ENCODE measurements at places on chromosomes 12 and 14.

DNA sequence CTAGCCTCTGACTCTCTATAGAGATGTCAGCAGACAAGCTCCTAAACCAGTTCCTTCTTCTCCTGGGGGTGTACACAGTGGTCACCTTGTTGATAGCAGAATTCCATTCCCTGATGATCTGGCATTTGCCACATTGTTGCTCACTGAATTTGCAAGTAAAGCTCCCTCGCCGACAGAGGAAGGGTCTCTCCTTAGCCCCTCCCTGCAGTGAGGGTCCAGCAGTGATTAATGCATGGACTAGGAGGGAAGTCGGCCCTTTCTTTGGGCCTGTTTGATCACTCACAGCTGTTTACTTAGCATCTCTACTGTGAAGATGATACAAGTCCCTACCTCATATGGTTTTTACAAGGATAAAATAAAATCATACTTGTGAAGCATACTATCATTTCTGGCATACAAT lies 23.3 kb upstream of the APPL2 start:
- DNase-seq, result no peak

- no peak for DNase-seq
Measured at GRCh38 chr12:26088998-26089397, 35.8 kb downstream of the BHLHE41 start.

DNA sequence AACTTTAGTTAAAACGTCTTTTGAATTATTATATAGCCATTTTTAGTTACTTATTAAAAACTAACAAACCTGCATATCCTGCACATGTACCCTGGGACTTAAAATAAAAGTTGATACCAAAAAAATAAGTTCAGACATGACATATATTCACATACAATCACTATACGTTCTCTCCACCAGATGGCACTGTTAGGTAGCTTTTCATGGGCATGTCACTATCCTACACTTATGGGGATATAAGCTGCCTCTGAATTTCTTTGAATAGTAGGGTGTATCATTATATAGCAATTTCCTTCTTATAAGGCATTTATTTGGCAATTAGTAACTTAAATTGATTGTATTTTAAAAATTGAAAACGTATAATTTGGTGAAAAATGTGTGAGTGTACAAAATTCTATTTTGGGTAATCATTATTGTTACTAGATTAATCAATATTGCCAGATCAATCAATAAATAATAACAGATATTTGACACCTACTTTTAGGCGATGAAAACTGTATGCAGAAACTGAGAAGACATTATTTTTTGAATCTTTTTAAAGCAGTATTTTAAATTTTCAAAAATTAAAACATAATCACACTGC lies 31.8 kb upstream of the OR10A7 start:
- peak; percentile 51 for DNase-seq

DNA sequence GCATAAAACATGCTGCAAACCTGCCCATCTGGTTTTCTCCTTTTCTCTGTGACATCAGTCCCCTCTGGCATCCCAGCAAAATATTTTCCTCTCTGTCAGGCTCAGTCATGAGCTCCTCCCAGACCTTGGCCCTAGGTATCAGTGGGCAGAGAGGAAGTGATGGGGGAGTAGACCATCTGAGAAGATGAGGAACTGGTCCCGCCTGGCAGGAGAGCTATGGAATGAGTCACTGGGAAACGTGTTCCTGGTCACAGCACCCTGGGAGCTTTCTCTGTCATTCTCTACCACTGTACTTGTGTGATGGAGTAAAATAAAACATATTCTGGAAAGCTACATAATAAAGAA lies 5.0 kb upstream of the SRSF9 start:
- DNase-seq, result no peak

DNA sequence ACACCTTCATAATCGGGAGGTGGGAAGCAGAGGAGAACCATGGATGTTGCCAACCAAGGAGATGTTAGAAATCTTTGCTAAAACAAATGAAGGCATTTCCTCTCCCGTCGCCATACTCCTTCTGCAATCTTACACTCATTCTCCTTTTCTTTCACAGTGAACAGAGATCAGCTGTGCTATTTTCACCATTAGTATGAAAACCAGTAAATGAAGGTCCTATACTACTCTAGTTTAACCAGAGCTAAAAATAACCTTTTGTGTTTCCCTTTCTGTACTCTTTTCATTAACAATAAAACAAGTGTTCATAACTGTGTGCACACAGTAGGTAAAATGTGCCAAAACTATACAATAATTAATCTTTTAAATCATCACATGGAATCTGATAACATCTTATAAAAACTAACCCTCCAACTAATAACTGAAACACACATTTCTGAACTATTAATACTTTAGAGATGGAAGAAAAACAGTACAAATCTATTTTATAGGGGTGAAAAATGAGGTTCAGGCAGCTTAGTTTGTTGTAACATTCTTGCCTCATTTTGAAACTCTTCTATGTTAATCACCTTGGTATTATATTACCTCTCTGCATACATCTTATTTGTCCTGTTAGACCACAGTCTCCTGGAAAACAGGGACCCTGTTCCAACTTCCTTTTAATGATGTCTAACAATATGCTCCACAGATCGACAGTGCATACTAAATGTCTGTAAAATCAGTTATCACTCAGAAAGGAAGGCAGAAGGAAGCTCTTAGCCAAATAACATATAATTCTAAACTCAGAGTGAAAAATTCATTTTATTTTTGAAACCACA lies 69.5 kb downstream of the SPPL3 start:
- no peak for DNase-seq

DNA sequence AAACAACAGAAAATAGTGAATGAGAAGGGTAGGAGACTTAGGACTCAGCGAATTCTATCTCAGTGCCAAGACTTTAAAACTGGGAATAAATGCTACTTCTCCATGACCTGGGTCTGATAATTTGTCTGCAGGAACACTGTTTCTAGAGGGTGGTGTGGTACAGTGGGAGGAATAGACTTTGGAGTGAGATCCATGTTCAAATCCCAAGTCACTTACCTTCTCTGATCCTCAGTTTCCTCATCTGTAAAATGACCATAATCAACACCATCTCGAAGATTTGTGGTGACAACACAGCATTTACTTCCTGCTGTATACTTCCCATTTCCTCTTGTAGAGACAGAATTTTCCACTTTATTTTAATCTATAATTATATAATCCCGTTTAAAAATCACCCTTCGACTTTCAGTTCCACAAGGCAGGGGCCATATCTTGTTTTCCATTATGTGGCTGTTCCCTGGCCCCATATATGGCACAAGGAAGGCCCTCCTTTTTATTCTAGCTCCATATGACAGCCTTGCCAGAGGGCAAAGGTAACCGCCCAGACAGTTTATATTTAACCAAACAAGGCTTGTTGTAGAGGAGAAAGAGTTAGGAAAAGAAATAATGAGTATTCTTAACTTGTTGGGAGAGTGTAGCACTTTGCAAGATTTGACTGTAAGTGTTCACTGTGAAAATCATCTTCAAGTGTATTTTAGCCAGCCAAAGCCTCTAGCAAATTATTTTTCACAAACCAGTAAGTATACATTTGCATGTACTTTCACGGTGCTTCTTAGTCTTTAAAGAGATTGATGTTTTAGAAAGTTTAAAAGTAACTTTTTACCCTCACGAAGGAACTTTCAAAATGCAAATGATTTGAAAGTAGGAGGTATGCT lies 243.1 kb downstream of the AKAP6 start:
- DNase-seq, result no peak

DNA sequence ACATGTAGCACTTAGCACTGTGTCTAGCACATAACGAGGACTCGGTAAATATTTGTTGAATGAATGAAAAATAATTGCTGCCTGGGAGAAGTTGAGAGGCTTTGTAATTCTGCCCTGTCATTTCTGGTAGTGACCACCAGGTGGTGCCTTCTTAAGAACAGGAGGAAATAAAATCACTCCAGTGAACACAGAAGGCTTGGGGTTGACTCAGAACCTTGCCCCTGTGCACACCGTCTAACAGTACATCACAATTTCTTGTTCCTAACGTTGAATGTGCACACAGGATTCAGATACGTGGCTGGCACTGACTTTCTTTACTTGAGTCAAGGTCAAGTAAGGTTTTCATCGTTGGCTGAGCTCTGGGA lies 91.8 kb downstream of the RGS6 start:
- DNase-seq, result no peak

- DNase-seq, result no peak
Measured at GRCh38 chr12:66359300-66359699, 57.0 kb downstream of the HELB start.

GRCh38 chr12:38775457-38775856 lies 129.9 kb downstream of the CPNE8 start:
- DNase-seq, result no peak

DNA sequence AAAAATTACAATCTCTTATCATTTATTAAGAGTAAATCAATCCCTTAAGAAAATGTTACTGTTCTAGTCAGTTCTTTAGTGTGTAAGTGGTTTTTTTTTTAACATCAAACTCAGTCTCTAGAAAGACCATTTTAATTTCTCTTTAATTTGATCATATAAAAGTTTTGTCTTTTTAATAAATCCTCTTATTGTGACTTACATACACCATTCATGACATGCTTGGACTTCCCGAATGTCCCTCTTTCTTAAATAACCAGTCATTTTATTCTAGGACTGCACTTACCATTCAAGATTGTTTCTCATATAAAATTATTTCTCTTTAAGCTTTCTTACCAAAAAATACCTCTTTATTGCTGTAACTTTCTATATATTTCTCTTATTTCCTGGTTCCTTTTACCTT lies 60.8 kb upstream of the EVL start:
- no peak for DNase-seq

GRCh38 chr14:21680072-21680471 lies 6.5 kb upstream of the OR4E1 start:
- DNase-seq, result no peak

GRCh38 chr12:58357511-58357910 lies 416.1 kb downstream of the ATP23 start:
- no peak for DNase-seq

- peak; percentile 28 for DNase-seq
Measured at GRCh38 chr14:102201353-102201738, 61.6 kb downstream of the WDR20 start.

DNA sequence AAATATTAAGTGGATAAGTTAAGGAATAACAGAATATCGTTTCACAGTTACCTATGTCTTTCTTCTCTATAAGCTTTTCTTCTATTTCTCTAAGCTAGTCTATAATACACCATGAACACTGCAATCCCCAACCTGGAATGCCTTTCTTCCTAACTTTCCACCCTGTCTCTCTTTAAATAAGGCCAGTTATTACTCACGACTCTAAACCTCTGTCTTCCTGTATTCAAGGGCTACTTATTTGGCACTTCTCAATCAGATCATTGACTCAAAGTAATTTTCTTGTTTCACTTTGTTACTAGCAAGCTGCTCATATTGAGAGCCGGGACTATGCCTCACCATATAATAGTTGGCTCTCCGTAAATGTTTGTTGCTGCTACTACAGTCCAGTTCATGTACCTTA lies 13.5 kb downstream of the FERMT2 start:
- DNase-seq, result no peak

GRCh38 chr14:94623856-94624499 lies 11.8 kb downstream of the SERPINA3 start:
- DNase-seq, result no peak

- DNase-seq, result no peak
Measured at GRCh38 chr12:118015944-118016343, 559 bp upstream of the RFC5 start.

All from central memory CD4-positive, alpha-beta T cell (primary cell).